ENCODE measurements at places on chromosomes 7 and 10. TPM values are rescaled to one million over a fixed set of nuclear protein-coding genes. Genes with fewer than 3 reads are reported as not detected.

Gene ANK3
- 28.7 TPM for polyA plus RNA-seq

Gene LIPF
- polyA plus RNA-seq, result not detected

Gene HMX2
- polyA plus RNA-seq, result 0.14 TPM

Gene IFRD1
- 25.2 TPM for polyA plus RNA-seq

Gene UNCX
- not detected for polyA plus RNA-seq

Gene TLX1
- polyA plus RNA-seq, result not detected

Gene TAC1
- polyA plus RNA-seq, result not detected

Gene SDK1
- 0.58 TPM for polyA plus RNA-seq

Gene SFTPA1
- polyA plus RNA-seq, result not detected

Gene ZNF398
- 19.3 TPM for polyA plus RNA-seq

Gene DEPP1
- polyA plus RNA-seq, result 0.41 TPM

DNA sequence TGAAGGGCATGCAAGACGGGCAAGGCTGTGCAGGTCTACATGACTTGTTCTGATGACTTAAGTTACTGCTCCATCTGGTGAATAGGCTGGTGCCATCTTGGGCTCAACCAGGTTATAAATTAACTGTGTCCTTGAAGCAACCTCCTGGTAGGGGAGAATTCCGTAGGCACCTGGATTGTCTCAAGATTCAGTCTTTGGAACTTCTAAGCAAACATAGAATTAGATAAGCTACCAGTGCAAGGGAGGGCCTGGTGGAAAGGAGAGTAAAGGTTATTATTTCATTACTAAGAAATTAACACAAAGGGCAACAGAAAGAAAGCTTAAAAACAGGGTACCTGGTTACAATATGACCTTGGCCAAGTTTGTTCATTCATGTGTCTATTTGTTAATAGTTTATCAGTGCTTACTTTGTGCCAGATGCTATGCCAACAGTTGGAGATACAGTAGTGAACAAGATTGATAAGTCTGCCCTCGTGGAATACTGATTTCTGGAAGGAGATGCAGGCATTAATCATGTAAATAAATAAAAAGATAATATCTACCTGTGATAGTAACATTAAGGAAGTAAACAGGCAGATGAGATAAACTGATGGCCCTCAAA, 107.0 kb upstream of the PALS2 start:
- H3K27me3 ChIP-seq, result no peaks in the 10 kb centered on the region
- no peaks in the 10 kb centered on the region for H3K36me3 ChIP-seq
- H3K4me3 ChIP-seq, result no peak overlapping the region

DNA sequence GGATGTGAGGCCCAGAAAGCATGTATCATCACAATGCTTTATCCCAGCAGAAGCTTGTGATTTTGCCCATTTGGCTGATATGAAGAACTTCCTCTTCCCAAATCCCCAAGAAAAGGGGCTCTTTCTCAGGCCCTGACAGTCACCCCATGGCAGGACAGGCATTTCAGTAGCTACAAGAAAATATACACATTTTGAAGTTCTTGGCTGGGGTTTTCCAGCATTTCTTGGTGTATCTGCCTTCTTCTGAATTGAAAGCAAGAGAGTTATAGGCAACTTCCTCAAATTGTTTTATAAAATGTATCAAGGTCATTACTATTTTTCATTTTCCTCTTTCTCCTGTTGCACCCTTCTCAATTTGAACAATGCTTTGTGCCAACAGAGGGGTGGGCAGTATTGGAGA, 63.3 kb upstream of the PDLIM1 start:
- DNase-seq, result no peak
- no peak overlapping the region for H3K4me3 ChIP-seq
- H3K36me3 ChIP-seq, result no peaks in the 10 kb centered on the region
- H3K4me1 ChIP-seq, result no peaks in the 10 kb centered on the region

DNA sequence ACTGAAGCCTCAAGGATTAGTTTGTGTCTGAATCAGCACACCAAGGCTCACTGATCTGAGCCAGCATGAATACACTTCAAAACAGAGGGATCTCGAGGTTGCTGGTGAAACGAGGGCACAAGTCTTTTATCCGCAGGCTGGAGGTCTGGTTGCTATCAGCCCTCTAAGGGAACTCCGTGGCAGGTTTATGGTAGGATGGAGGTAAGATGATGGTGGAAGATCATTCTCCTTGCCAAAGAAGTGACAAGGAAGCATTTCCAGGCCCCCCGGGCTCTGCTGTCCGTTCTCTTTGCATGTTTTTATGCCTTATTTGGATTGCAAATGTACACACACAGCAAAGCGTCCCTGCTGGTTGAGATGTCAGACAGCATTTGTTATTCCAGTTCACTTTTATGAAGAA, 268.3 kb downstream of the ARHGAP12 start:
- H3K4me1 ChIP-seq, result no peaks in the 10 kb centered on the region
- no peak overlapping the region for H3K27ac ChIP-seq
- no peaks in the 10 kb centered on the region for H3K36me3 ChIP-seq
- no peaks in the 10 kb centered on the region for H3K27me3 ChIP-seq

DNA sequence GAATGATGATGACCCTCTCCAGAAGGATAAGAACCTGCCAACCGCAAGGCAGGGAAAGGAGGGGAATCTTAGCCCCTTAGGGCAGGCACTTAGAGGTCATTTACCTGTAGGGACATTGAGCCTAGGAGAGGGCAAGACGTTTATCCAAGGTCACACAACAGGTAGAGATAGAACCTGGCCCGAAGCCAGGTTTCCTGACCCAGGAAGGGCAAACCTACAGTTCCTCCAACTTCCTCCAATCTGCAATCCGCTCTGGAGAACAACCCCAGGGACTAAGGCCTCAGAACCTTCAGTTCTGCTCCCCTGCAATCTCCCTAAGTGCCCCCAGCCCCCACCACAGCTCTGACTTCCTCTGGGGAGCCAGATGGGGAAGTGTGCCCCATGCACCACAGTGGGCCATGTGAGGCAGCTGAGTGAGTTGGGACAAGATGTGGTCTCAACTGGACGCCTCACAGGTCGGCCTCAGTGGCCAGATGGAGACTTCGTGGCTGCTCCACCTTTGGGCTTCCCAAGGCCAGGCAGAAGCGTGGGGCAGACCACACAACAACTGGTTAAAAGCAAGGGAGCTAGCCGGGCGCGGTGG, 1.4 kb upstream of the PSAP start:
- peaks cover 14% of the 10 kb centered on the region for H3K4me1 ChIP-seq
- DNase-seq, result no peak
- no peak overlapping the region for H3K27ac ChIP-seq
- H3K36me3 ChIP-seq, result no peaks in the 10 kb centered on the region

- no peaks in the 10 kb centered on the region for H3K4me1 ChIP-seq
- no peaks in the 10 kb centered on the region for H3K27me3 ChIP-seq
- H3K36me3 ChIP-seq, result no peaks in the 10 kb centered on the region
- no peak for DNase-seq
- no peak overlapping the region for H3K4me3 ChIP-seq
Observed at GRCh38 chr10:63611078-63611477, 89.9 kb downstream of the REEP3 start.

GRCh38 chr10:97069576-97070362, 116.0 kb downstream of the SLIT1 start:
- H3K27me3 ChIP-seq, result no peaks in the 10 kb centered on the region
- no peaks in the 10 kb centered on the region for H3K4me1 ChIP-seq
- DNase-seq, result no peak
- H3K27ac ChIP-seq, result no peak overlapping the region

DNA sequence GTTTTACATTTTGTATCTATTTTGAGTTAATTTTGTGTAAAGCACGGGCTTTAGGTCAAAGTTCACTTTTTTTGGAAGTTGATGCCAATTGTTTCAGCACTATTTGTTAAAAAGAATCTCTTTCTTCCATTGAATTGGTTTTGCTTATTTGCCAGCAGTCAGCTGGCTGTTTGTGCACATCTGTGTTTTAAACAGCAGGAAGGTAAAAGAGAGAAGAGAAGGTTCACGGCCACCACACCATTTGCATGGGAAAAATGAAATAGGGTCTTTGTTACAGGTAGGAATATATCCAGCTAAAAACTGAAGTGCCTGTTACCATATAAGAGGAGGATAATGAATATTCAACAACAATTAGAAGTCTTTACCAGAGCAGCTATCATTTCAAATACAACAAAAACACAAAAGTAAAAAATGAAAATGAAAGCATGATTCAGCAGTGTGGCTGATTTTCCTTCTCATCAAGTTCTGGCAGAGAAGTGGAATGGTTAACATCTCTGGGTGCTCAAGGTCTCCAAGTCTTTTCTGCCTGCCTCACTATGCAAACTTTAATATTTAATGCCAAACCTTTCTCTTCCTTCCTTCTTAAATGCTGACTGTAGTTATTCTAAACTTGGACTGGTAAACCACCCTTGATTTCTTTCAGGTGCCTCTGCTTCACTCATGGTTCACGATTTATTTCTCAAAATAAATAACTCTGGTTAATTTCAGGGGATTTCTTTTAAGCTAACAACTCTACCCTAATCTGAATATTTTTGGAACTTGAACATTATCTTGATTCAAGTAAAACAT, 841.5 kb downstream of the GRM8 start:
- H3K4me3 ChIP-seq, result no peak overlapping the region
- H3K4me1 ChIP-seq, result no peaks in the 10 kb centered on the region
- no peaks in the 10 kb centered on the region for H3K27me3 ChIP-seq
- DNase-seq, result no peak

DNA sequence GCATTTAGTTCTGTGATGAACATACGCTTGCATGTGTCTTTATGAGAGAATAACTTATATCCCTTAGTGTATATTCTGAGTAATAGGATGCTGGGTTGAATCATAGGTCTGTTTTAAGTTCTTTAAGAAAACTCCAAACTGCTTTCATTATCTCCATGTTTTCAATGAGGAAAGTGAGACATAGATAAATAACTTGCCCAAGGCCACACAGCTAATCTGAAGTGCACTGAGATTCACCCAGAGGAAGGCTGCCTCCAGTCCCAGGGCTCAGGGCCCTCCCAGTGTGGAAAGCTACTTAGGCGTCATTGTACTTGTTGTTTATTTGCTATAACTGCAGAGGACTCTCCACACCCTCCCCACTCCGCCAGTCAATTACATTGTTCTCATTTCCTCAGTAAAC, 126.7 kb downstream of the INHBA start:
- H3K27ac ChIP-seq, result no peak overlapping the region
- no peaks in the 10 kb centered on the region for H3K36me3 ChIP-seq
- H3K27me3 ChIP-seq, result no peaks in the 10 kb centered on the region
- no peaks in the 10 kb centered on the region for H3K4me1 ChIP-seq
- H3K4me3 ChIP-seq, result no peak overlapping the region

DNA sequence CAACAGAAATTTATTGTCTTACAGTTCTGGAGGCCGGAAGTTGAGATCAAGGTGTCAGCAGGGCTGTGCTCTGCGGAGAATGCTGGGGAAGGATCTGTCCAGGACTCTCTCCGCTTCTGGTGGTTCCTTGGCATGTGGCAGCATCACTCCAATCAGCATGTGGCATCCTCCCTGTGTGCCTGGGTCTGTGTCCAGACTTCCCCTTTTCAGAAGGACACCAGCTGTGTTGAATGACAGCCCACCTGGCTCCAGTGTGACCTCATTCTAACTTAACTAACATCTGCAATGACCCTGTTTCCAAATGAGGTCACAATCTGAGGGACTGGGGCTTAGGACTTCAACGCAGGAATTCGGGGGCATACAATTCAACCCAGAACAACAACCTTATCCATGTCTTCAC, 141.9 kb downstream of the BMS1 start:
- H3K27ac ChIP-seq, result no peak overlapping the region
- no peak for DNase-seq

- H3K4me3 ChIP-seq, result no peak overlapping the region
- no peak for DNase-seq
- H3K27ac ChIP-seq, result no peak overlapping the region
- H3K36me3 ChIP-seq, result no peaks in the 10 kb centered on the region
- no peaks in the 10 kb centered on the region for H3K27me3 ChIP-seq
- H3K4me1 ChIP-seq, result no peaks in the 10 kb centered on the region
Observed at GRCh38 chr7:140898786-140899536, 25.8 kb downstream of the BRAF start.

GRCh38 chr10:93250010-93250409, 176.3 kb downstream of the CYP26A1 start:
- no peak for DNase-seq
- no peak overlapping the region for H3K4me3 ChIP-seq
- H3K36me3 ChIP-seq, result no peaks in the 10 kb centered on the region

- H3K27me3 ChIP-seq, result no peaks in the 10 kb centered on the region
- no peak for DNase-seq
- H3K4me3 ChIP-seq, result no peak overlapping the region
- no peaks in the 10 kb centered on the region for H3K36me3 ChIP-seq
- H3K4me1 ChIP-seq, result no peaks in the 10 kb centered on the region
Observed at GRCh38 chr7:20218279-20218678, 1.1 kb upstream of the MACC1 start.

GRCh38 chr7:71243736-71244410, 111.9 kb downstream of the GALNT17 start:
- DNase-seq, result no peak
- no peak overlapping the region for H3K4me3 ChIP-seq
- H3K27me3 ChIP-seq, result no peaks in the 10 kb centered on the region

GRCh38 chr7:33072471-33072870, 9.9 kb upstream of the NT5C3A start:
- no peaks in the 10 kb centered on the region for H3K27me3 ChIP-seq
- H3K4me3 ChIP-seq, result no peak overlapping the region
- no peak overlapping the region for H3K27ac ChIP-seq
- no peak for DNase-seq
- H3K36me3 ChIP-seq, result no peaks in the 10 kb centered on the region
- peaks cover 12% of the 10 kb centered on the region for H3K4me1 ChIP-seq

GRCh38 chr10:78619896-78620295, 448.9 kb upstream of the ZMIZ1 start:
- no peaks in the 10 kb centered on the region for H3K36me3 ChIP-seq
- H3K4me3 ChIP-seq, result no peak overlapping the region
- no peaks in the 10 kb centered on the region for H3K27me3 ChIP-seq
- no peaks in the 10 kb centered on the region for H3K4me1 ChIP-seq

DNA sequence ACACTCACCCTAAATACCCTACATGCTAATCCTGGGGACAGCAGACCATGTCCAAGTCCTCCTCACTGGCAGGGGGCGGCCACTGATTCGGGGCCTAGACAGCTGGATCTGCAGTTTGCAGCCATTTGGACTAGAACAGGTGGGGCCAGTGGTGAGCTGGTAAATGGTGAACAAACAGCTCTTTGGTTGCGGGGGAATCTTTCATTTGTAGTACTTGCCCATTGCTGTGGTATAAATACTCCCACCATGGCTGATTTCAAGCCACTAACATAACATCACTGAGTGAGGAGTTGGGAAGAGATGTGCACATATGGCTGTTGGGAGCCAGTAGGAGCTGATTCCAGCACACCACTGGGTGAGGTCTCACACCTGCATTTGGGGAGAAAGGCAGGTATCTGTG, 13.5 kb downstream of the ZNF503 start:
- DNase-seq, result no peak
- H3K4me3 ChIP-seq, result no peak overlapping the region
- no peaks in the 10 kb centered on the region for H3K4me1 ChIP-seq
- H3K27me3 ChIP-seq, result no peaks in the 10 kb centered on the region
- no peaks in the 10 kb centered on the region for H3K36me3 ChIP-seq

DNA sequence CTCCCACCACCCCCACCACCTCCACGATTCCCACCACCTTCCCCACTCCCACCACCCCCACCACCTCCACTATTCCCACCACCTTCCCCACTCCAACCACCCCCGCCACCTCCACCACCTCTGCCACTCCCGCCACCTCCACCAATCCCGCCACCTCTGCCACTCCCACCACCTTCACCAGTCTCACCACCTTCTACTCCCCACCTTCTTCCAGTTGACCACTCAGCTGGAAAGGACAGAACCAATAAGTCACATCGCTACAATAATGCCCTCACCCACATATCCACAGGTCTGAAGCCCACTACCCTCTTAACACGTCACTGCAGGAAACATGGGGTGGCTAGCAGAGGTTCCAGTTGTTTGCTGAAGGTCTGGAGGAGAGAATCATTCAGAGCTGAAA, 93.5 kb upstream of the PAX2 start:
- H3K27me3 ChIP-seq, result peaks cover 27% of the 10 kb centered on the region
- H3K27ac ChIP-seq, result no peak overlapping the region
- DNase-seq, result no peak
- no peaks in the 10 kb centered on the region for H3K36me3 ChIP-seq
